ENCODE measurements at places on chromosomes 6 and 20. TPM values are rescaled to one million over a fixed set of nuclear protein-coding genes. Genes with fewer than 3 reads are reported as not detected.

The DOK5 gene
- not detected for total RNA-seq

The NRSN1 gene
- total RNA-seq, result not detected

The TMEM217 gene
- total RNA-seq, result 1.9 TPM

The RSPO4 gene
- total RNA-seq, result not detected

The GSTA3 gene
- not detected for total RNA-seq

The FRK gene
- 1.7 TPM for total RNA-seq

The TGM2 gene
- total RNA-seq, result 1.2 TPM
